Hematopoietic multipotent progenitor cell treated with erythropoietin and hydrocortisone succinate and interleukin-3 and kit ligand, for 17 days (in vitro differentiated cells): ENCODE measurements at places on chromosomes 11 and 22.

- no peak for DNase-seq
These were observed 2.7 kb downstream of the SPA17 start for GRCh38 chr11:124676386-124676785.

DNA sequence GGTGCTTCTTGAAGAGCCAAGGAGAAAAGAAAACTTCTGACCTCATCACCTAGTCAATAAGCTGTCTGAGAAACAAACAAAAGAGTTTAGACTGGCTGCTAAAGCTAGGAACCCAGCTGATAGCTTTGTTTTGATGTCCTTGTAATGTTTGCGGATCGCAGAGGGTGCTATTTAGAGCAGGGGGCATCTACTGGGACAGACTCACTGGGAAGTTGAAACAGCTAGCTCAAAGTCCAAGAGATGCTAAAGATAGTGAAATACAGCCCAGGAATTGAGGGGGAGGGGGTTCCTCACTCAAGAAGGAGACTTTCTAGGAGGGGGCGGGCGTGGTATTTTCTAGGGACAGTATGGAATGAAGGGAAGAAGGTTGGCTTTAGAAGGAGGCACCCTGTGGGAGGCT is 18.9 kb downstream of the ZBTB16 start:
- no peak for DNase-seq

GRCh38 chr22:25402501-25403283 is 161.8 kb upstream of the GRK3 start:
- no peak for DNase-seq

GRCh38 chr11:12212174-12212820 is 101.9 kb downstream of the MICAL2 start:
- DNase-seq, result no peak

- no peak for DNase-seq
These were observed 51.3 kb upstream of the OR9G4 start for GRCh38 chr11:56799691-56800210.

DNA sequence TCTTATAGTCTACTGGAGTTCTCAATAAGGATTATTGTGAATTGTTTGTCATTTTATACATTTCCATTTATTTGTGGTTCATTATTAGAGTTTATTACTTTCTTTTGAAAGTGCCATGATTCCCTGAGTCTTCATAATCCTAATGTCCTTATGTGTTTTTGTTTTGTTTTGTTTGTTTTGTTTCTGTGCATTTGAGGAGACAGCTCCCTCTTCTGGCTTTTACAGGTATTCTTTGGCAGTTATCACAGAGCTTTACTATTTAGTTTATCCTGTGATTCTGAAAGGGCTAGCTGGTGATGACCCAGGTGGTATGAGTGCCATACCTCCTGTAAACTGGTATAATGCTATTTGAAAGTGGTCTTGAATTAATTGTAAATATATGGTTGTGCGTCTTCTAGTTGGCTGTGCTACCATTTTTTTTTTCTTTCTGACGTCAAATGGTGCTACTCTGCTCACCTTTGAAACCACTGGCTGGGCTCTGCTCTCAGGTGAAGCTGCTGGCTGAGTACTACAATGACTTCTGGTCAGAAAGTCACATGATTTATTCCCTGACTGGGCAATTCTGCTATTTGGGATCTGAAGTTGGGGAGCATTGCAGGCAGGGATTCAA is 751.2 kb downstream of the JRKL start:
- no peak for DNase-seq

- peak; percentile 89 for DNase-seq
These were observed at the start of the genes NUDT22 and TRPT1 for GRCh38 chr11:64225608-64226506. Gene NUDT22 (plus strand): TSS chr11:64226274. CDS start chr11:64226653, 379 bp downstream. Gene TRPT1 (minus strand): TSS chr11:64226186. CDS start chr11:64225860, 326 bp downstream.

- DNase-seq, result no peak
These were observed 426.8 kb downstream of the TBC1D22A start for GRCh38 chr22:47189056-47189916.

GRCh38 chr11:128936606-128937251 is 5.9 kb downstream of the TP53AIP1 start:
- no peak for DNase-seq

DNA sequence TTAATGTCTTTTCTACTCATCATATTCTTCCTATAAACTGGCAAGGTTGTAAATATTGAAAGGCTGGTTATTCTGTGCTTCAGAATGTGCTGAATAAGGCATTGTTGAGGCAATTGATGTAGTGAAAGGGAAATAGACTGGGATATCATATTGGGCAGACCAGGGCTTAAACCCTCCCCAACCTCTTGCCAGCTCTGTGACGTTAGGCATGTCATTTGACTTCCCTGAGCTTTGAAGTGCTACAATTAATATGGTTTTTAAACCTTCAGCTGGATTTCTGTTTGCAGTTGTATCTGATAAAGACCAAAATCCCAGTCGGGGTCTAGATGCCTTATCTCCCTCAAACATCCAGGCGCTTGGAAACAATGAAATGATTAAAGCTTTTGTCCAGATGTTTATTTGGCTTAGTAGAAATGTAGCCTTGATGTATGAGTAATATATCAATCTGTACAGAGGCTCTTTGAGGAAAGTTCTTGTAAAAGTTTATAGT is 208.1 kb downstream of the DBX1 start:
- no peak for DNase-seq

- DNase-seq, result no peak
These were observed 44.5 kb downstream of the FEZ1 start for GRCh38 chr11:125451400-125452124.

DNA sequence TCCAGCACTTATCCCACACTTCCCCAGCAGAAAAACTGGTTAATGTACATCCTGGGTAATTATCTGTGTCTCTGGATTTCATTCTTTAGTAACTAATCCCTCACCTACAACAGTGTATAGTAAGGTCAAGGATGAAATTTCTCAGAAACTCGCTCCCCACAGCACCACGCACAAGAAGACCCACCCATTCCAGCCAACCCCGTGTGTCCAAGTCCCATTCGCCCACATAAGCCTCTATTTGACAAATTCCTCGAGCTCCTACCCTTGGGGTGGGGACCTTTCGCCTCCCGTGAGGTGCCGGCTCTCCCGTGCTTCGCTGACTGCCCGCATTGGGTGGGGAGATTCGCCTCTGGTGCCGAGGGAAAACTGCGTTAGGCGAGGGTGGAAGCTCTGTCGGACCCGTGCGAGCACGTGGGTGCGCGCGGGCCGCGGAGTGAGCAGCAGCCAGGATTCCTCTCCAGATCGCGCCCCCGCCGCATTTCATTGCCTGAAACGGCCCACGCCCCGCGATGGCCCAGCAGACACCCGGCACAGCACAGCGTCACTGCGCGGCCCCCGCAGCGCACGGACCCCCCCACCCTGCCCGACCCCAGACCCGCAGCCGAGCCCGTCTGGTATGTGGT is 866 bp downstream of the EXPH5 start:
- no peak for DNase-seq

- DNase-seq, result peak; percentile 9
These were observed 1024.0 kb upstream of the CNTN5 start for GRCh38 chr11:97996762-97997161.

DNA sequence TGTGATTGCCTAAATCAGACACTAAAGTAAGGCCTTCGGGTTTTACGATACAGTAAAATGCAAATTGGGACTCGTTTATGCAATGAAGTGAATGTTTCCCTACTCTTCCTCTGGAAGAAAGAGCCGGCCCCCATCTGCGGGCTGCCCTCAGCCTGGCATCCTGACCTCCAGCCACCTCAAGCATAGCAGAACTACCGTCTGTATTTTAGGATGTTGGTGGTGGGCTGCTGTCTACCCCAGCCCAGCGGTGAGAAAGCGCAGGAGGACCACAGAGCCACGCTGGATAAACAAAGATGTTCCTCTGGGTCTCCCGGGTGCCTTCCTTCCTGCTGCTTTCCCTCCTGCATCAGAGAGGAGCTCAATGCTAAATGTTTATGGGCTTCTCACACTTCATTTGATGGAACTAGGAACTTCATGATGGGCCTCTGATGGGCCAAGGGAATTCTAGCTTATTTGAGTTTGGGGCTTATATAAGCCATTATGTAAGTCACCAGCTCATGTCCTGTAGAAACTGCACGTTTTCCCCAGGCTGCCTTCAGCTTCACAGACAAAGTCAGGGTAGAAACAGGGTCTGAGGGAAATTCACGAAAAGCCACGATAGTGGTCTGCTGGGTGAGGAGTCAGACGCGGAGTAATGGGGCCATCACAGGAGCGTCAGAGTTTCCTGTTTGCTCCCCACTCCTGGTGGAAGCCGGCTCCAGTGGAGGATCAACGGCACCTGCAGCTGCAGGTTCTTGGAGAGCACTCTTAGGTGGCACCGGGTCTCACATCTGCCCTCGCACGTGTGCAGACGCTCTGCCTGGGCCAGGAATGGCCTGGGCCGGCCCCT is 287.4 kb downstream of the BRD1 start:
- DNase-seq, result no peak

DNA sequence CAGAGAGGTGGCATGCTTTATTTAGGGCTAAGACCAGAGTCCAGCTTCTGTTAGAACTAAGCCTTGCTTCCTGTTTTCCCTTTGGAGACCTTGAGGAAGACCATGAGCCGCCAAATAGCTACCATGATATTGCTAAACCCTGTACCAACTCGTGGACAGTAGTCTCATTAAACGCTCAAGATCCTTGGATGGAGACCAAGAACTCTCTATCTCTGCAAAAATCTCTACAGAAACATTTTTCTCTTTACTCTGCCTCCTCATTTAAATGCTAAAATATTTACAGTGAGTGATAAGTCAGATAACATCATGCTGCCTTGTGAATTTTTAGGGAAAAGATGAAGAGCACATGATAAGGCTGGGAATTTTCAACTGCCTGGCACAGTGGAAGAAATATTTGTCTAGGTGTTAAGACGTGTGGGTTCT is 197.8 kb downstream of the MAML2 start:
- no peak for DNase-seq

GRCh38 chr11:130766650-130767565 is 149.4 kb downstream of the SNX19 start:
- no peak for DNase-seq

DNA sequence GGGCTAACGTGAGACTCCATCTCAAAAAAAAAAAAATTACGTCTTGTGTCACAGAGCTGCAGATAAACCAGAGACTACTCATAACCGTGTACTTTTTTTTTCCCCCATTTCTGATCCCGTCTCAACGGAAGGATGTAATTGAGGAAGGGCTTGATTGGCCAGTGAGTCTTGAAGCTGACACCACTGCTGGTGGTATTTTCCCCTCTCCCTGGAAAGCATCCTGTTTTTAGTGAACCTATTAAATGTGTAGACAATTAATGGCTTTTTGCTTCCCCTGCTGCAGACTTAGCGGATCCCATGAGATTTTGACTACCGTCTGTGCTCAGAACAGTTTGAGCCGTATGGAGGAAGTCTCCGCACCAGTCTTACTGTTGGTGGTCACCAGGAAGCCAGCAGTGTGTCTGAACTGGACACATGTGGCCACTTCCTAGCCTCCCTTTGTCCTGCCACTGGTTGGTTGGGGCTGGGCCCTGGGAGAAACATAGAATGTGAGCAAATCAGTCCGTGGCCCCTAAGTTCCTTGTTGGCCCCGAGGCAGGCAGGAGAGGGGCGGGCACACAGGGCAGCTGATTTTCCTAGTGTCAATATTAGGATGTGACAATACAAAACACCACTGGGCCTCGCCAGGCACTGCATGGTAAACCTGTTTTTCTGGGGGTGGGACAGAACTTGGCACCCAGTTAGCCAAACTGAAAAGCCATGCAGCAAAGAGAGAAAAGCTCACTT is 3.1 kb downstream of the BIK start:
- DNase-seq, result no peak
